ENCODE measurements at places on chromosomes 2 and 18. TPM values are rescaled to one million over a fixed set of nuclear protein-coding genes. Genes with fewer than 3 reads are reported as not detected.

Gene KCNJ3
- 7.7 TPM for total RNA-seq

Gene KIAA2012
- 0.62 TPM for total RNA-seq

DNA sequence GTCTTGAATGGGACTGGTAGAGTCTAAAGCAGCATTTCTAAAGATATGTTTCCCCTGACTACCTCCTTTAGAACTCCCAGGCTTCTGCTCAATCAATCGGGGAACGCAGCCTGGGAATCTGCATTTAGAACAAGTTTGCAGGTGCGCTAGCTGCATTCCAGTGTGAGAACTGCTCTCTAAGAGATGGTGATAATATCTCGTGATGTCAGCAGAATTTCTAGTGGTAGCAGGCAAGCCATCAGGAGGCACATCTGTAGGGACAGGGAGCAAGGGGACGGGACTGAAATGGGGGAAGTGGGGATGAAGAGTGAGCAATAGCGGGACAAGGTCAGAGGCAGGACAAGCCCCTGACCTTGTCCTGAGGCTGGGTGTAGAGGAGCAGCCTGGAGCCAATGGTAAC lies 120.3 kb upstream of the DNMT3A start:
- no peak for DNase-seq

DNA sequence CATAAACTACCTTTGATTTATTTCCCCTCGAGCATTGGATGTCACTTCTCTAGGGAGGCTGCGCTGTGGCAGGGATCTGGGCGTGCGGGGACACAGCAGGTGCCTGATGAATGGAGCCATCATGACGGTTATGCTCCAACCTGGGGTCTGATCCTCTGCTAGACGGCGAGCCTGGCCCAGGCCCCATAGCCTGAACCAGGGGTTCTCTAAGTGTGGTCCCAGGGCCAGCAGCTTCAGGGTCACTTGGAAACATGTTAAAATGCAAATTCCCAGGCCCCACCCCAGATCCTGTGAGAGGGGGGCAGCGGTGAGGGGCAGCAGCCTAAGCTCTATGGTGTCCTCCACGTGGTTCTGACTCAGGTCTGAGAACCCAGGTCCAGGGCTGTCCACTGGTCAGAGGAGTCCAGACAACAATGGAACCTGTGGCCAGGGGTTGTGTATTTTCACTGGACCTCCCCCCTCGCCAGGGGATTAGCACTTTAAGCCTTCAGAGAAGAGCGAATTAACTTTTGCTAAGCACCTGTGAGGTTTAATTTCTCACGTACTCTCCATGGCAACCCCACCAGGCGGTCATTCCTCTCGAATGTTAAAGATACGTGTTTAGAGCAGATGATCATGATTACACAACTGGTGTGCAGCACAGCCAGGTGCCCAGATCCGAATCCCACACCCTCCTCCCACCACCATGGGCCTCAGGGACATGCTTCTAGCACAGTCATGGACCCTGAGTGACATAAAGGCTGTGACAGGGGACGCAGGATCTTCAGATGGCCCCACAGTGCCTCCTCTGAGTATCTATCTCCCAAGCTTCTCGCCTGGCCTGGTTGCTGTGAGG lies 1.6 kb upstream of the ARHGEF4 start:
- peak; percentile 59 for DNase-seq

DNA sequence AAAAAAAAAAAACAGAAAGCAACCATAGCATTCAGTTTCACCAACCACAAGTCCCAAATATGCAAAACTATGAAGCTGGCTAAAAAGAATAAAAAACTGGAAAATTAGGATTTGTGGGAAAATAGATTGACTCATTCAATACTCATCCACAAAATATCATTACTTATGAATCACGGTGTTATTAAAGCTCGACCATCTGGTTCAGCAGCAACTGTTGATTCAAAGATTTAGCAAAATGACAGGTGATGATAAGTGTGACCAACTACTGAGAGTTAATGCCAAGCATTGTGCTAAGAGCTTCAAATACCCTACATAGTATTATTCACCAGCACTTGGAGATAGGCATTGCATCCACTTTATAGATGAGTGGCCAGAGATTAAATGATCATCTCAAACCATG lies 26.2 kb upstream of the XDH start:
- no peak for DNase-seq

- no peak for DNase-seq
Observed at GRCh38 chr2:240162939-240163714, 22.7 kb upstream of the OTOS start.

DNA sequence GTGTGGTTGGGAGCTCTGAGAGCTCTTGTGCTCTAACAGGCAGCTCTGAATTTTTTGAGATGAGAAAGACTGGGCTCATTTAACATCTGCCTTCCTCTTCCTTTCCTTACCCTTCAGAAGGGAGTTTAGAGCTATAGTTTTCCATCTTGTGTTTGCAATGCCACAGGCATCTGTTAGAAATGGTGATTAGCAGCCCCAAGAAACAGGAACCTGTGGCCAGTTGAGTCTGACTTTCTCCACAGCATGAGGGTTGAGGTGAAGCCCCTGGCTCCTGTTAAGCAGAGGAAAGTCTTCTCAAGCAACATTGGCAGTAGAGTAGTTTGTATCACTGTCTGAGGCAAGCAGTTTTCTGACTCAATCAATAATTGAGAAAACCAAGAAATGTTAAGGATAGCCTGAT lies 577.4 kb downstream of the ZEB2 start:
- DNase-seq = no peak

Measured in endodermal cell (in vitro differentiated cells).